ENCODE measurements at places on chromosomes 13 and 19. TPM values are rescaled to one million over a fixed set of nuclear protein-coding genes. Genes with fewer than 3 reads are reported as not detected.

ZNRF4 gene
- not detected for total RNA-seq

ERICH4 gene
- total RNA-seq: not detected

GJA3 gene
- 4.5 TPM for total RNA-seq

CGB3 gene
- total RNA-seq: not detected

ACER1 gene
- total RNA-seq: not detected

TUBB4A gene
- 58.8 TPM for total RNA-seq

S1PR5 gene
- total RNA-seq: under 0.01 TPM

F2RL3 gene
- total RNA-seq: not detected

TNNT1 gene
- 9.0 TPM for total RNA-seq
